Glomerular endothelial cell (primary cell): ENCODE measurements at places on chromosomes 3 and 15. TPM values are rescaled to one million over a fixed set of nuclear protein-coding genes. Genes with fewer than 3 reads are reported as not detected.

SI gene
- not detected in 2 replicates for total RNA-seq

XIRP1 gene
- total RNA-seq: not detected in 2 replicates

CELSR3 gene
- total RNA-seq: 1.1 and 2.2 TPM in 2 replicates

GUCA1C gene
- not detected in 2 replicates for total RNA-seq

CPNE4 gene
- not detected in 2 replicates for total RNA-seq

CYFIP1 gene
- 120 TPM in 2 replicates for total RNA-seq

- DNase-seq: no peak
Measured at GRCh38 chr15:52464040-52464439, 64.6 kb downstream of the MYO5A start.

DNA sequence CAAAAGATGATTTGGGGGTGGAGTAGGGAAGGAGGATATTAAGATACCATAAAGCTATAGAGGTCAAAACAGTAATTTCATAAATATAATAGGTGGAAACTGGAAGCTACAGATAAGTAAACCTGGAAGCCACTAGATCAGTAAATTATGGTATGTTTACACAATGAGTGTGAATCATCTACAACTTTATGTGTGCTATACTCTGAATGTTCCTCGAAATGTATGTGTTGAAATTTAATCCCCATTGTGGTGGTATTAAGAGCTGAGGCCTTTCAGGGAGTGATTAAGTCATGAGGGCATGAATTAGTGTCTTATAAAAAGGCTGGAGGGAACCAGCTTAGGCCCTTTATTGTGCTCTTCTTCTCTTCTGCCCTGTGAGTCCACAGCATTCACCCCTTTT is 25.2 kb downstream of the EOMES start:
- DNase-seq: no peak

- no peak for DNase-seq
Measured at GRCh38 chr3:9361691-9362388, 1.0 kb upstream of the THUMPD3 start.

GRCh38 chr15:70723122-70723422 is 40.3 kb downstream of the UACA start:
- no peak for DNase-seq

DNA sequence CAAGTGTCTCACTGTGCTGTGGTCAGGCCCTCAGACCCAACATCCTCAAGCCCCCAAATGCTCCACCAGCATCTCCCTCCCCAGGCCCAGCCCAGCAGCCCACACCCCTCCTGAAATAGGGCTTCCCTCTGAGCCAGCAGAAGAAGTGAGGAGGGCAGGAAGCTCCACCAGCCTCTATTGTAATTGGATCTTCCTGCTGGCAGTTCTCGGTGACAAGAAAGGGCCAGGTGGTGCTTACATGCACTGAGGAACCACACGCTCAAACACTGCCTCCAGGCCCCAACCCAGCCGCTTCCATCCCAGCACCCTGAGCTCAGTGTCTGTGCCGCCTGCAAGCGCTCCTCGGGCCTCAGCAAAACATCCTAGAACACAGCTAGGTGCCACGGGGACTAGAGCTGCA is 96.7 kb downstream of the ATP10A start:
- DNase-seq: no peak

DNA sequence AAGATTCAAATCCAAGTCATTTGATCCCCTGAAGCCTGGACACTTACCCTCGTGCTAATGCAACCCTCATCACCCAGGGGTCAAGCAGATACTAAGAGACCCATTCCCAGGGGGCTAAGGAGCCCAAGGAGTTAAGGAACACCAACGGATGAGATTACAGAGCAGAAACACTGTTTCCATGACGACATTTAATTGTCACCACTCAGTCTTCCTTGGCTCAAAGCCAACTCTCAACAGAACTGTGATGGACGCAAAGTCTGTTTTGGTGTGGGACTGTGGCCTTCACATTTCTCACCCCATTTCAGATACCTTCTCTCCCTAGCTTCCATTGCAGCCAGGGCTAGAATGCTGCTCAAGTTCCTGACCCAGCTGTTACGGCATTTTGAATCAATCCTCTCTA is 383.5 kb upstream of the WNT5A start:
- DNase-seq: no peak

DNA sequence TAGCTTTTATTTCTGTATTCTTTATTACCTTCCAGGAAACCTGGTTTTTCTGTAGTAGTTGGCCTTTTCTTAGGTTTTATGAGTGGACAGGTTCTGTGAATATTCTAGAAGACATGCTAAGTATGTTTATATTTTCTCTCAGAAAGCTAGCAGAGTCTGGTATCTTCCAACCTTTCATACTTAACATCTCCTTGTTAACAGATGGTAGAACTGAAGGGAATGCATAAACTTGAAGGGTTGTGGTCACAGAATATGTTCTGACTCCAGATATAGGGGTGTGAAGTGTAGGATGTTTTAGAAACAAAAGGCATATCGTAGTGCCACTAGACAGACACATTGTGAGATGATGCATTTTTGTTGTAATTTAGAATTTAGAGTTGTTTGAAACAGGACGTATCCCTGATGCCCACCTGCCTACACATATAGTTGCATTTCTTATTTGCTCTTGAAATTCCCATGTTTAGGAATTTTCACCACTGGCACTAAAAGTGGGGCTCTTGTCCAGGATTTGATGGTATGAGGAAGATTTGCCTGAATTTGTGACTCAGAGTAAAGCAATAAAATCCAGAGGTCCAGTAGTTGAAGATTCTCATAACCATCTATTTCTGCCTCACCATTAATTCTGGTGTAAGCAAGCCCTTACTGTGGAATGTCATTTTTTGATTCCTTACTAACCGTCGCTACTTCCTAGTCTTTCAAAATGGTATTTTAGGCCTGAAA is 274.5 kb downstream of the FEZF2 start:
- DNase-seq: no peak

GRCh38 chr3:100702082-100702979 is 7.0 kb upstream of the TFG start:
- no peak for DNase-seq
